Fibroblast of pulmonary artery (primary cell): ENCODE measurements at places on chromosomes 13 and 19.

DNA sequence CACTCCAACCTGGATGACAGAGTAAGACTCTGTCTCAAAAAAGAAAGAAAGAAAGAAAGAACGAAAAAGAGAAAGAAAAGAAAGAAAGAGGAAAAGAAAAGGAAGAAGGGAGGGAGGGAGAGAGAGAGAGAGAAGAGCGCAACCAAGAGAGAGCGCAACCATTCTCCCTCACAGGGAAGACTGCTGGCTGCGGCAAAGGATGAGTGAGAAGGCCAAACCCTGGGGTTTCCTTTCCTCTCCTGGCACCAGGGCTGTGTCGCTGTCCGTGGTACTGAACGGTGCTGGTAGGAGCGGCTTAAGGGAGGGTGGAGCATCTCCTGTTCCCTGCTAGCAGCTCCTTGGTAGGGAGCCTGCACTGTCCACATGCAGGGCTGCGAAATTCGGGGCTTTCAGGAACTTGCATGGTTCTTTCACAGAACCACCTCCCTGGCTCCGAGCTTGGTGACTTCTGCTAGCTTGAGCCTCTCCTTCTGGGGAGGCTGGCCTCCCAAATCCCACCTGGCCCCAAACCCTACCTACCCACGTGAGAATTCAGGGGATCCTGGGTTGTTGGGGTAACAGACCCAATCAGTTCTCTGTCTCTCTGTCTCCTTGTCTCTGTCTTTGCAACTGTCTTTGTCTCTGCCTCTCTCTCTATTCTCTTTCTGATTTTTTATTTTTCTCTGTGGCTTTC, 51.1 kb upstream of the ZNRF4 start:
- peak; percentile 90 for DNase-seq

GRCh38 chr19:34380639-34381241, 15.7 kb downstream of the GPI start:
- DNase-seq = no peak

DNA sequence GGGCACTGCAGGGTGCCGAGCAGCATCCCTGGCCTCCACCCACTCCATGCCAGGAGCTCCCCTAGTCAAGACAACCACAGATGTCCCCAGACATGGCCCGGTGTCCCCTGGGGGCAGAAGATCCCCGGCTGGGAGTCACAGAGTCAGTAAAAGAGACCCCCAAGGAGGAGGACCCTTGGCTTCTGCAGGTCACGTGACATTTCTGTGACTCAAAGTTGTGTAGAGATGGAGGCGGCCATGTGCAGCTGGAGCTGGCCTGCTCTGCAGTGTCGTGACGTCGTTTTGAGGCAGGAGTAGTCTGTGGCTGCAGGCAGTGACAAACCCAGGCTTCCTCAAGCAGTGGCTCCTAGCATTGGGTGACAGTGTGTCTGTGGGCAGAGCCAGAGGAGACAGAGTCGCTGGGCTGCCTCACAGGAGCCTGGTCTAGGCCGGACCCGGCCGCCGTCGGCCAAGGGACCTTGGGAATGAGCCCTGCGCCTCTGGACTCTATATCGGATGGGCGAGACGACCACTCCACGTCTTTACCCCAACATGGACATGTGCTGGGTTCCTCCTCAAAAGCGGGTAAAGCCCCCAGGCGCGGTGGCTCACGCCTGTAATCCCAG, 7.7 kb upstream of the DIRAS1 start:
- DNase-seq = no peak

GRCh38 chr13:73608711-73609485, 525.3 kb downstream of the KLF12 start:
- no peak for DNase-seq

DNA sequence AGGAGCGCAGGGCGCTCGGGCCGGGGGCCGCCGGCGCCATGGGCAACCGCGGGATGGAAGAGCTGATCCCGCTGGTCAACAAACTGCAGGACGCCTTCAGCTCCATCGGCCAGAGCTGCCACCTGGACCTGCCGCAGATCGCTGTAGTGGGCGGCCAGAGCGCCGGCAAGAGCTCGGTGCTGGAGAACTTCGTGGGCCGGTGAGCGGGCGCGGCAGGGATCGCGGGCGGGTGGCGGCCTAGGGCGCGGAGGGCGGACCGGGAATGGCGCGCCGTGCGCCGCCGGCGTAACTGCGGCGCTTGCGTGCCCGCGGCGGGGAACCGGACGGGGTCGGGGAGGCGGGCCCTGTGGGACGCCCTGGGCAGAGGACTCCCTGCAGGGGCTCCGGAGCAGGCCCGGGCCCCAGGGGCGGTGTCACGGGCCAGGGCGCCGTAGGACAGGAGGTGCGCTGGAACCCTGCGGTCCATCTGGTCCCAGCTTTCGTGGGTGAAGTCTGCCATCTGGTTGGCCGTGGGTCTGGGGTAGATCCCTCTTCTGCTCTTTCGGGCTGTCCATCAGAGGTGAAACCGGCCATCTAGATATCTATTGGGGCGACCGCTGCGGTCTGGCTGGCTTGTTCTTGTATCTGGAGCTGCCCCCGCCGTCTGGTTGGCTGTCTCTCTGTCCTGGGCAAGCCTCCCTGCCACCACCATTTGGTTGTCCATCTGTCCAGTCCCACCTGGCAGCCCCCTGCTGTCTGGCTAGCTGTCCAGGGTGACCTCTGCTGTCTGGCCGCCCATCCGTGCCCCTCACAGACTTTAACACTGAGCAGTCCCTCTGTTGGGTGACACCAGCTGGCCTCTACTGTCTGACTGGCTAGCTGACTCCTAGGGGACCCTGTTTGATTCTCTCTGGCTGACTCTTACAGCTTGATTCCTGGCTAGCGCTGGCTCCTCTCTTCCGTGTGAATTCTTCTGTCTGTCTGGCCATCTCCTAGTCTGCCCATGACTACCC, 622 bp downstream of the DNM2 start:
- DNase-seq = peak; percentile 31

DNA sequence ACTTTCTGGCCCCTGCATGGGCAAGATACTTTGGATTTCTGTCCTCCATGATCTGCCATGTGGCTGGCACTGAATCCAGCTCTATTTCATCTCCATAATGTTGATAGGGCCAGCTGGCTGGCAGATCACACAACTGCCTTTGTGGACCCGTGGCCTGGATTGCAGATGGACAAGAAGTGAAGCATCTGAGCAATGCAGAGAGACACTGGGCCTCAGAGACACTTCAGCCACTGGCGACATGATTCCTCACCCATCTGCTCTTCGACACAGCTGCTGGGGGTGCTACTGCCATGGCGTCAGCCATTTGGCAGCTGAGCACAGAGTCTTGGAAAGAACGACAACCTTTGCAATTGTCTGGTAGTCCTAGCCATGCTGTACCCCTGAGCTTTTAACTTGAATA, 79.5 kb upstream of the MYO16 start:
- DNase-seq = no peak

DNA sequence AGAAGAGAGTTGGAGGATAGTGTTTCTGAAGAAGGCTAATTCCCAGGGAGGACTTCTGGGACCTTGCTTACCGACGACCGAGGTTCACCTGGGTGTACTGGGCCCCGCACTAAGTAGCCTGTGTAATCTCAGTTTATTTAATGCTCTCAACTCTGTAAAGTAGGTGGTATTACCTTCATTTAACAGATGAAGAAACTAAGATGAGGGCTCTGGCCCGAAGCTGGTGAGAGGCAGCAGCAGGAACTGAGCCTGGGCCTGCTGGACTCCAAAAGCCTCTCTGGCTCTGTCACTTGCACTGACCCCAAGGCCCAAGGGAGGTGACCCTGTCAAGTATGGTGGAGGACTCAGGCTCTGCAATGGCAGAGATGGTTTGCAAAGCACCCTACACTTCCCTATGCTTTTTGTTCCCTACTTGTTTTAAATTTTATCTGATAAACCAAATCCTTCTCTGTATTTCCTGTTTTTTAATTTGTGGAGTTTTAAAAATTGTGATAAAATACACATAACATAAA, 50.6 kb downstream of the GGACT start:
- DNase-seq = no peak
